Hindlimb muscle (tissue), 1 donor: ENCODE measurements at places on chromosomes 1 and 21.

DNA sequence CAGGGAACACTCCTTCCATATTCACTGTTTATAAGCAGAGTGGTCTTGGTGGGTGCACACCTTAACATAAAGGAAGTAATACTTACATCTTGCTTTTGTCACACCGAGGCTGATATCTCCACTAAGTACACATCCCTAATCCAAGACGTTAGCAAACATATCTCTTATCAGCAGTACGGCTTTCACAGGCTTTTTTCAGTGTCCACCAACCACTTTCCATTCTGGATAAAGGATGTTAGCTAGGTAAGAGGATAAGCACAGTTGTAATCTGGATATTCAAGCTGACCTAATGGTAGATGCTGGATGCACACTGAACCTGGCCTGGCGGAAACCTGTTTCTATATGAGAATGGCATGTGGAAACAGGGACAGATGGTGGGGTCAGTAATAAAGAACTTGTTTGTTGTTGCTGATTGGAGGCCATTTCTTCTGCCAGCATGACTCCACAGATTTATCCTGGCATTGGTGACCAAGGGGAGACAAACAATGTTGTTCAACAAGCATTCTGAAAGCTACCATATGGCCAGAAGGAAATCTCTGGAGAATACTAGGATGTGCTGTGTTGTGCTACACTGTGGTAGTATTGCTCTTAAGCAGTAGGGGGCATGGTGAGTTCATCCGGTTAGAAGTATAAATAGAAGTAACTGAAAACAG, 416.4 kb downstream of the PTBP2 start:
- peak; percentile 32 for DNase-seq

GRCh38 chr1:180612632-180613031, 19.2 kb upstream of the XPR1 start:
- DNase-seq, result no peak

DNA sequence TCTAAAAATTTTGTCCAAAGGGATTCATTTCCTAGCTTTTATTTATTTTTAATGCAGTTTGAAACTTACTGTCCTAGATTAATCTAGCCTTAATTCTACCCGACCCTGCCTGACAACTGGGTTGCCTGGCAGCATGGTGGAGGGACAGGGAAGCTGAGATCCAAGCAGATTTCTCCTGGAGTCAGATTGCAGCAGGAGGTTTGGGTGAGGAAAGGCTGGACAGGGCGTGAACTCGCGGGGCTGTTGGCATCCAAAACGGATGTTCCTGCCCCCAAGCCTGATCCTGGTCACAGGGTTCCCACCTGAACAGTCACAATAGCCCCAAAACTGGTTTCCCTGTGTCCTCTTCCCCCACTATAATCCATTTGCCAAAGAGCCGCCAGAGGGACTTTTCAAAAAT, 23.2 kb downstream of the TCEA3 start:
- DNase-seq, result no peak

GRCh38 chr21:37916310-37917051, at the start of gene KCNJ6:
KCNJ6 (minus strand) TSS chr21:37916457; CDS start chr21:37840682, 75,775 bp downstream.
- DNase-seq, result peak; percentile 36

DNA sequence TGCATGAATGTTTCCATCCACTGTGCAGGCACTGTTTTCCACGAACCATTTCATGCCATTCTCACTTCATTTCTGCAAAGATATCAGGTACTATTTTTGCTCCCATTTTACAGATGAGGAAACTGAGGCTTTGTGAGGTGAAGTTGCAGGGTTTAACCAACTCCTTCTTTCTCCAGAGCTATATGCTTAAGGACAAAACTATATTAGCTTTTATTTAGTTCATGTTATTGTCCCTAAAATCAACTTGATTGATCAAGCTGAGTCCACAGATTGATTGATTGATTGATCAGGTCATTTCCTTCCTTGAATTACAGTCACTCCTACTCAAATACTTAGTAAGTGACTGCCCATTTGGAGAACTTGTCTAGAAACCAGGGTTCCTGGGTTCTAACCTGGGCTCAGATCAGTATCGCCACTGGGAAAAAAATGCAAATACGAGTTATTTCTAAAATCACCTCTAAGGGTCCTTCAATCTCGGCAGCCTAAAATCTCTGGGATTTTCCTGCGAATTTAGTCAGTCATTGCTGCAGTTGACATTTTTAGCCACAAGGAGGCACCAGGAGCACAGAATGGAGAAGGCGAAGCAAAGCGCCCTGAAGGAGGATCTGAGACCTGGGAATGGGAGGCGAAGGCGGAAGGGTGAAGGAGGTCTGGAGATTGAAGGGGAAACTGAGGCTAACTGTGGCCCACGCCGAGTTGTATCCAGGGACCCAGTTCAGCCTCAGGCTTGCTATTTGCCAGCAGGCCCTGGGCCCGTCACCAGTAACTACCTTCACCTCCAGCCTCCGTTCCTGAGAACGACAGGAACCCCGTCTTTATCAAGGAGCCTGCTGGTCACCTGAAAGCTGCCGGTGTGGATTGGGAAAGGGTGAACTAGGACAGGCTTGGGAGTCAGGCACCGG, 14.3 kb upstream of the MUL1 start:
- peak; percentile 78 for DNase-seq

DNA sequence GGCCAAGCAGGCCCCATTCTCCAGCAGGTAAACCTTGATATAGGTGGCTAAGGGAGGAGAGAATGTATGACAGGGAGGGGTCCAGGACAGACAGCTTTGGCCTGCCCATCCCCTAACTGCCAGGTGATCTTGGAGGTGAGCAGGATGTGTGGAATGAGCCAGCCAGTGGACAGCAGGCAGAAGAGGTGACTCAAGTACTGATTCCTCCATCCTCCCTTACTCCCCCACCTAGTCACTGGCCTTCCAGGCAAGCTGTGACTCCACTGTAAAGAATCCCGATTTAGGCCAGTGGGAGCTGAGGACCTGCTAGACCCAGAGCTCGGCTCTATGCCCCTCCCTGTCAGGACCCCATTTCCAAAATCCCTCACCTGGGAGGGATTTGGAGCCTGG, 36.6 kb downstream of the RIMS3 start:
- DNase-seq, result no peak

- no peak for DNase-seq
Observed at GRCh38 chr1:89754518-89754917, 66.3 kb upstream of the LRRC8D start.

DNA sequence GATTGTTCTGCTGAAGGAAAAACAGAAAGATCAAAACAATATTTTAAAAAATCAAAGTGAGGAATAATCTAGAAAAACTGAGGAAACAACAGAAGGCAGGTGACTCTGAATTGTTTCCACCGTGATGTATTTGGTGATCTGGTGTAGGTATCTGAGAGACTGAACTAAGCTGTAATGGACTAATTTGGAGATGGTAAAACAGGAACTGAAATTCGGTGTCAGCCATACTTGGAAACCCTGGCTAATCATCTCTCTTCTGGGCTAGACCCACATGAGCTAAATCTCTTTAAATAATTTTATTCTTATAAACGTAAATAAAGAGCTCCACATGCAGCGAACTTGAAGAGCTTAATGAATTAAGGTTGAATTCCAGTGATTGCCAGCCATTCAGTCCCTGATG, 1226.1 kb downstream of the NCAM2 start:
- no peak for DNase-seq

- no peak for DNase-seq
Observed at GRCh38 chr21:25350056-25350455, 257.2 kb downstream of the MRPL39 start.

- DNase-seq, result no peak
Observed at GRCh38 chr1:53126495-53126894, 15.9 kb downstream of the SLC1A7 start.

GRCh38 chr1:116510361-116510760, 60.5 kb downstream of the CD58 start:
- no peak for DNase-seq

DNA sequence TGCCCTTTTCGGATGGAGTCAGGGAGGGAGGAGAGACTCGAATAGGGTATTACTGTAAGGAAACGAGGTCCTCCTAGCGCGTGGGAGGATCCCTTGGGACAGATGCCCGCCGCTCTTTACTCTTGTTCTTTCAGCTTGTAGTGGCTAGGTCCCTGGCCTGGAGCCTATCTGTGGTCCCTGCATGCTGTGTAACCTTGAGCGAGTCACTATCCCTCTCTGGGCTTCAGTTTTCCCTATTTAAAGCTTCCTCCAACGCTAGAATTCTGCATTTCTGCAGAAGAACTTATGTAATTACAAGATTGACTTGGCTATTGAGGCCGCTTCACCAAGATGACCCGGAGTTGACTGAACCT, 744 bp downstream of the MIER1 start:
- DNase-seq, result no peak

- no peak for DNase-seq
Observed at GRCh38 chr1:17923666-17924065, 168.5 kb downstream of the ACTL8 start.

- no peak for DNase-seq
Observed at GRCh38 chr1:89704014-89704413, 71.1 kb downstream of the LRRC8C start.

- no peak for DNase-seq
Observed at GRCh38 chr1:67708606-67709005, 23.6 kb downstream of the GADD45A start.

GRCh38 chr1:247487057-247487456, 29.2 kb upstream of the OR2B11 start:
- DNase-seq, result peak; percentile 41

GRCh38 chr1:156497078-156497742, 3.4 kb downstream of the MEF2D start:
- no peak for DNase-seq

- DNase-seq, result no peak
Observed at GRCh38 chr1:147238053-147238902, 4.2 kb upstream of the CHD1L start.

GRCh38 chr1:116234429-116234828, 123.2 kb downstream of the MAB21L3 start:
- DNase-seq, result no peak

DNA sequence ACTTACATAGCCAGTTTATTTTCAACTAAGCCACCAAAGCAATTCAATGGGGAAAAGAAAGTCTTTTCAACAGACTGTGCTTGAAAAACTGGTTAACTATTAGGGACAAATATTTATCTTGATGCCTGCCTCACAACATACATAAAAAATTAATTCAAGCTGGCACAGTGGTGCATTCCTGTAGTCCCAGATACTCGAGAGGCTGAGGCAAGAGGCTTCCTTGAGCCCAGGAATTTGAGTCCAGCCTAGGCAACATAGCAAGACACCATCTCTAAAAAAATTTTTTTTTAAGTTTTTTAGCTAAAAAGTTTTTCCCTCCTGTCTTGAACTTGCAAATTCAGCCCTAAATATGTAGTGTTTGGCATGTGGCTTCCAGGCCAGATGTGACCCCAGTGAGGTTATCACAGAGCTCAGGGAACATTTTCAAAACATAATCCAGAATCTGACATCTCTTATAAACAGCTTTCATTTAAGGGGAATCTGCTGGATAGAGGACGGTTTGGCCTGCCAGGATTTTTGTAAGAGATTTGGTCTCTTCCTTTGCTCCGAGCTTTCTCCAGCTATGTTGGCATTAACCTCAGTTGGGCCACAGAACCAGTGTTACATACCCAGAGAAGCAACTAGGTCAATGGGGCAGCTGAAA, 46.4 kb downstream of the COL6A1 start:
- DNase-seq, result no peak

DNA sequence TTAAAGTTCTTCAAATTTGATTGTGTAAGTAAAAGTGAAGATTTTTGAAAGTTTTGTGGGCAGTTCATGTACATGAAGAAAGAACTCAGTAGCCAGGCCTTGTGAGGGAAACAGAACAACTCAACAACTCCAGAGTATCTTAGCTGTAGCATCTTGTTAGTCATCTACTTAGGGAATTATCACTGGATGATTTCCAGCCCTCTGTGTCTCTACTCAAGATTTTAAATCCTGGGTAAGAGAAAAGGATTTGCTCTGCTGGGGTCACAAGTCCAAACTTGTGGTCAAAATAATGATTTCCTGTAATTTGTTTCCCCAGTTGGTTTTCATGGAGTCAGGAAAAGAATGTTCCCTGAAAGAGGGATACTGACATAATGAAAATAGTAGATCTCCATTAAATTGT, 8.2 kb downstream of the OR10T2 start:
- DNase-seq, result no peak

DNA sequence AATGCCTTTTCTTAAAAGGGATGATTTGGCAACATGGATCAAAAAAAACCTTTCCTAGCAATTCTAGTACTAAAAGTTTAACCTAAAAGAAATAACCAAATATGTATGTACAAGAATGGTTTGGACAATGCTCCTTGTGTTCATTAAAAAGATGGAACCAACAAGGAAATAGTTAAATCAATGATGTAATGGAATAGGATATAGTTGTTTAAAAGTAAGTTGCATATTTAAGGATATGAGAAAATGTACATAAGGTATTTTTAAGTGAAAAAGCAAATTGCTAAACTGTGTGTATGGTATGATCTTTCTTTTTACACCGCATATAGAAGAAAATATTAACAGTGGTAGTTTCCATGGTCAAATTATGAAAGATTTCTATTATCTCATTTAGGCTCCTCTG, 12.1 kb downstream of the SLC30A10 start:
- DNase-seq, result no peak

DNA sequence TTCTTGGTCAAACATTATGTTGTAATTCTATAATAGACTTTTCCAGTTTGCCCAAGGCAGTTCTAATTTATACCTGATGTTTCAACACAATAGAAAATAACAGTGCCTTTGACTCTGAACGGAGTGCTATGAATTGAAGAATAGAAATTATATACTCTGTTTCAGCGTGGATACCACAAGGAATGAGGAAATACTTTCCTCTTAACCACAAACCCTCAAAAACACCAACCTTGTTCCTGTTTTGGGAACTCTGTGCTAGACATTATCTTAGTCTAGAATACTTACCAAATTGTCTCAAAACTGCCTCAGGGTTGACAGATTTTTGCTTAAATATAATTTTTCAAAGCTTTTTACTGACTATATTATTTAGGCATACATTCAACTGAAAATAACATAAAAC, 1629.3 kb downstream of the MRPL39 start:
- no peak for DNase-seq

GRCh38 chr1:171931752-171932151, 90.5 kb downstream of the DNM3 start:
- no peak for DNase-seq

DNA sequence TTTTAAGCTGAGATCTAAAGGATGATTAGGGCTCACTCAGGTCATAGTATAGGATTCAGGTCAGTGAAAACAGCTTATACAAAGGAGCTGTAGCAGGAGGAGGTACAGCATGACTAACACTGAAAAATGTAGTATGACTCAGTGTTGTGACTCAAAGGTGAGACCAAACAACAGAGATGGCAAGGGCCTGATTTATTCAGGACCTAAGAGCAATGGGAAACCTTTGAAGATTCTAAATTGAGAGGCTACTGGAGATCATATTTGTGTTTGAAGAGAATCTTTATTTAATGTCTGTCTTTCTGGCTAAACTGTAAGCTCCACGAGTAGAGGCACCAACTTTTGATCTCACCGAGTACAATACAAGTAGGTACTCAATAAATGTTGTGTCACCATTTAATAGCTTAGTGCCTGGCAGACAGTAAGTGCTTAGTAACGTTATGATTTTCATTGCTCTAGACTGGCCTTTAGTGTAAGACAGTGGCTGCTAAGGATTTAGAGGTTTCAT, 43.5 kb downstream of the PRKAA2 start:
- no peak for DNase-seq

DNA sequence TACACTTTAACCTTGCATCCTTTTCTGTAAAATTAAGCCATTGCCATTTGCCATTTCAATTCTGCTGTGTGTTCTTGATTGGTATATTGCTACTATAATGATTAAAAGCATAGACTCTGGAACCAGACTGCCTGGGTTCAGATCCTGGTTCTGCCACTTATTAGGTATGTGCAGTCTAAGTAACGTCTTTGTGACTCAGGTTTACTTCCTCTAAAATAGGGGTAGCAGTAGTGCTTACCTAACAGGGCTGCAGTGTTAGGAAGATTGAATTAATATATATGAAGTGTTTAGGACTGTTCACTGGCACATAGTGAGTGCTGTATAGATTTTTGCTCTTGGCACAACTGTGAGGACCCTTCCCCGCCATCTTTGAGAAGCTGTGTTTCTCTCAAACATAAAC, 4.4 kb downstream of the CDC42 start:
- no peak for DNase-seq
